GM20000 (cell line): ENCODE measurements at places on chromosomes 1 and 21.

GRCh38 chr1:42970143-42970542 is 11.5 kb upstream of the SLC2A1 start:
- DNase-seq = no peak

DNA sequence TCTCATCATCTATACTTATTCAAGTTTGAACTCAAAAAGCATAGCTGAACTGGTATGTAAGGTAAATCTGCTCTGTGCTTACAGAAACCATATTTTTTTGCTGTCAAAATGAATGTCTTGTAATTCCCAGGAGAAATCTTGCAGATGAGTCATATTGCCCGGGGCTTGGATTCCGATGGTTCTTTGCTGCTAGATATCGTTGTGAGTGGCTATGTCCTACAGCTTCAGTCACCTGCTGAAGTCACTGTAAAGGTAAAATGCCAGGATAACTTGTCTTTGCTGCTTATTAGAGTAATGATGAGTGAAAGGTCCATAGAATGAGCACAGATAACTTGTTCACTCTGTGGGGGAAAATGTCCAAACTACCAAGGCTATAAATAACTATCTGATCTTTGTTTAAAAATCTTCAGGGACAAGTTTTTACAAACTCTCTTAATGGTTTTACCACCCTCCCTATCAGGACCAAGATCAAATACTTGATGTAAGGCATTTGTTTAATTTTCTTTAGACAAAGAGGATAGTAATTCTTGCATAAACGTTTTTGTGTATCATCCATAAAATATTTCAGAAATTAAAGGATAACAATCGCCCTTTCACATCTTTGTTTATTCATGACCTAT is 222.3 kb downstream of the TPR start:
- DNase-seq = no peak

GRCh38 chr1:209062081-209062620 is 521.4 kb upstream of the CAMK1G start:
- no peak for DNase-seq

GRCh38 chr1:212860713-212861581 is 2.9 kb downstream of the FLVCR1 start:
- DNase-seq = no peak

DNA sequence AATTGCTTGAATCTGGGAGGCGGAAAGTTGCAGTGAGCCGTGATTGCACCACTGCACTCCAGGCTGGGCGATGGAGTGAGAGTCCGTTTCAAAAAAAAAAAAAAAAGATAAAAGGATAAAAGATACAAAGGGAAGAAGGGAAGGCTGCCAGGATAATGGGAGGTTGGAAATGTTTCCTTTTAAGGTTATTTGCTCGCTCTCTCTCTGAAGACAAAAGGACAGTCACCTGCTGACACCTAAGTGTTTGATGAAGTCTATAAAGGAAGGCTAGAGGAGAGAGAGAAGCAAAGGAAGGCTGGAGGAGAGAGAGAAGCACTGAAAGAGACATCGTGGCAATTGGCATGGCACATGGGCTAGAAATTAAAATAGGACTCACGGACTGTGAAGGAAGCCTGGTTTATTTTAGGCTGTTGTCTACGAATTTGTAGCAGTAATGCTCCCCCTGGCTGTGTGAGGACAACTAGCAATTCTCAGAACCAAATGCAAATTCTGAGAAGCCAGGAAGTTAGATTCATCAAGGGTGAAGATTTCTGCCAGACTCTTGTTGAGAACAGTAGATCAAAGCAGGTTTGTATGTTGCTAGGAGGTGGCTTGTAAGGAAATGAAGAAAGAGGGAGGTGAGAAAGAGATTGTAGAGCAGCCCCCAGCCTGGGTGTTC is 154.2 kb downstream of the ZP4 start:
- DNase-seq = no peak

- DNase-seq = no peak
Measured at GRCh38 chr1:17725084-17725719, 29.9 kb upstream of the ACTL8 start.

DNA sequence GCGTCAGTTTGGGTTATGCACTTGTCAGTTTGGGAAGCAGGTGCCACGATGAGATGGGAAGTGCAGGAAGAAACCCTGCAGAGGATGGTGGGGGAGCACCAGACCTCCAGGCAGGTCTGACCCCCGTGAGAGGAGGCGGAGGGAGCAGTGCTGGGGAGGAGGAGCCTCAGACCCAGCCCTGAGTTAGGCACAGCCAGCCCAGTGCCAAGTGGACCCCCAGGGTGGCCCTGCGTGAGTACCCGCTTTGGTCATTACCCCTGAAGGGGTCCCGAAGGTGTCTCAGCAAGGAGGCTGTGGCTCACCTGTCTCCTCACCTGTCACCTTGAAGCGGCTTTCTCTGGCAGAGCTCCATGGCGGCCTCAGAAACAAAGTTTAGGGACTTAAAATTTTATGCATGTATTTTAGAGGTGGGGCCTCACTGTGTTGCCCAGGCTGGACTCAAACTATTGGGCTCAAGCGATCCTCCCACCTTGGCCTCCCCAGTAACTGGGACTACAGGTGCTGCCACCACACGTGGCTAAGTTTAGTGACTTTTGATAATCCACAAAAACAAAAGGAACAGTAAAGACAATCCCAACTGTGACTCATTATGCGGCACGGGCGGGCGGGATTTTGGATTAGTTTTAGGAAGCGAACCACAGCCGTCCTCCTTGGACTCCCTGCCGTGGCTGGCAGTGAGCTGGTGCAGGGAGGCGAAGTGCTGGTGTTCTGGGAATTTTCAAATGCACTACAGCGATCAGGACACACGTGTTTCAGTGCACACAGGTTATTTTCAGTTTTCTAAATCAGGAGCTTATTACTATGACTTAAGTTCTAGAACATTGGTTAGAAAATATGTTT is 4.7 kb downstream of the AGPAT3 start:
- DNase-seq = no peak

DNA sequence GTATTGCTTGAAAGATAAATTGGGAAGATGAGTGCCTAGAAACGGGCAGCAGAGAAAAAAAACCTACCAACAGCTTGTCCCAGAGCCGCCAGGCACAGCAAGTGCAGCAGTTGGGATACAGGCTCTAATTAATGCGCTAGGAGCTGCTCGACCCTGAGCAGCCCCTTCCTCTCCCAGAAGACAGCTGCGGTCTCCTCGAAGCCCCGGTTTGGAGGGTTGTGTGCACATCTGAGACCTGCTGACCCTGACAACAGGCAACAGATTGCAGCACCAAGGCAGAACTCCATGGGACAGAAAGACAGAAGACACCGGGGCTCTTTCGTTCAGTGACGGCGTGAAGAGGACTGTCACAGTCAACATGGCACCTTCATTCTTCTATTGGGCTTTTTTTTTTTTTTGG is 101.4 kb downstream of the TSEN15 start:
- DNase-seq = no peak

DNA sequence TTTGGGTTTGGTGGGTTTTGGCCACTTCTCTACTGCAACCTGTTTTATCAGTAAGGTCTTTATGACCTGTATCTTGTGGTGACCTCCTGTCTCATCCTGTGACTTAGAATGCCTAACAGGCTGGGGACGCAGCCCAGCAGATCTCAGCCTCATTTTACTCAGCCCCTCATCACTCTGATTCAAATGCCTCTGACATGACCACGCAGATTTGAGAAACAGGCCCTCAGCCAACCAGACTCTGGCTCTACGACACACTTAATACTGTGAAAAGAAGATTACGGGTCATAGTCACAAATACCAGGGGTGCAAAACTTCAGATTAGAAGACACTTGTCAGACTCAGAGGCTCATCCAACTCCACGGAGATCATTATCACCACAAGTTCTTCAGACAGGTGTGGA is 28.3 kb upstream of the KIF26B start:
- no peak for DNase-seq

- no peak for DNase-seq
Measured at GRCh38 chr1:46065405-46065804, 67.0 kb downstream of the PIK3R3 start.

DNA sequence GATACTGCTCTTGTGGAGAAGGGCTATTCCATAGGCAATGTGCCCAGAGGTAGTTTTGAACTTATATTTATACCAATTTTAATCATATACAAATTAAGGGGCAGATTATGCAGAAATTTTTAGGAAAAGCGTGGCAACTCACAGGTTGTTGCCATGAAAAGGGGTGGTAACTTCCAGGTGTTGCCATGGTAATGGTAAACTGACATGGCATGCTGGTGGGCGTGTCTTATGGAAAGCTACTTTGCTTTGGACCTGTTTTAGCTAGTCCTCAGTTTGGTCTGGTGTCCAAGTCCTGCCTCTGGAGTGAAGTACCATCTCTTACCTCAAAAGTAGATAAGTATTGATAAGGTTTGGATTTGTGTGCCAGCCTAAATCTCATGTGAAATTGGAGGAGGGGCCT is 7.9 kb upstream of the IL23R start:
- no peak for DNase-seq

DNA sequence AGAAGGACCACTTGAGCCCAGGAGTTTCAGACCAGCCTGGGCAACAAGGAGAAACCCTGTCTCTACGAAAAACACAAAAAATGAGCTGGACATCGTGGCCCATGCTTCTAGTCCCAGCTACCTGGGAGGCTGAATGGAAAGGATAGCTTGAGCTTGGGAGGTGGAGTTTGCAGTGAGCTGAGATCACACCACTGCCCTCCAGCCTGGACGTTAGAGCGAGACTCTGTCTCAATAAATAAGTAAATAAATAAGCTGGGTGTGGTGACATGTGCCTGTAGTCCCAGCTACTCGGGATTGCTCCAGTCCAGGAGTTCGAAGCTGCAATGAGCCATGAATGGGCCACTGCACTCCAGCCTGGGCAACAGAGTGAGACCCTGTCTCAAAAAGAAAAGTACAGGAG is 3.6 kb downstream of the AKR1A1 start:
- no peak for DNase-seq

GRCh38 chr1:44249543-44249942 is 36.3 kb downstream of the DMAP1 start:
- DNase-seq = no peak

GRCh38 chr1:203381151-203381751 is 30.3 kb upstream of the FMOD start:
- DNase-seq = peak; percentile 53

- DNase-seq = no peak
Measured at GRCh38 chr1:63487336-63488065, 35.5 kb downstream of the ITGB3BP start.

DNA sequence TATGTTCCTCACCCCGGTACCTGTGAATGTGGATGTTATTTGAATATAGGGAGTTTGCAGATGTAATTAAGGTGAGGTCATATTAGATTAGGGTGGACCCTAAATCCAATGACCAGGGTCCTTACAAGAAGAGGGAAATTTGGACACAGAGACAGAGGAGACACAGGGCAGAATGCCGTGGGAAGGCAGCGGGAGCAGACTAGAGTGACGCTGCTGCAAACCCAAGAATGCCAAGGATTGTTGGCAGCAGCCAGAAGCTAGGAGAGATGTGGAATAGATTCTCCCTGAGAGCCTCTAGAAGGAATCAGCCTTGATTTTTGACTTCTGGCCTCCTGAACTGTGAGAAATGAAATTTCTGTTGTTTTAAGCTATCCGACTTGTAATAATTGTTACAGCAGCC is 53.6 kb downstream of the SPATA46 start:
- no peak for DNase-seq

GRCh38 chr1:156941675-156942074 is 21.2 kb downstream of the LRRC71 start:
- no peak for DNase-seq

DNA sequence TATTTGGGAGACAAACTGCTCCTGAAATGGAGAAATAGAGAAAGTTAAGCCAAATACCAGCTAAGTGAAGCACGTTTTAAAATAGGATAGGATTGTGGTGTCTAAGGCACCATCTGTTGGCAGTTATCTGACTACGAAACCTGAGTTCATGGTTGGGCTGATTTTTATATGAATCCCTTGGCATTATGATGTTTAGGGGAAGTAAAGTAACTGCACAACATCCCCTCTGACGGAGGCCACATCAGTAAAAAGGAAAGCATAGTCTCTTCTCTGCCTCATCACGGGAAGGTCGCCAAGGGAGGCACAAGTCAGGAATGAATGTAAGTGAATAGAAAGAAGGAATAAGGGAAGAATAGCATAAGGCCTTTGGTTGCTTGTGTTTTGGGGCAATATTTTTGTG is 128.0 kb downstream of the PRRX1 start:
- DNase-seq = no peak

- no peak for DNase-seq
Measured at GRCh38 chr1:201639391-201639790, 100.5 kb downstream of the NAV1 start.

DNA sequence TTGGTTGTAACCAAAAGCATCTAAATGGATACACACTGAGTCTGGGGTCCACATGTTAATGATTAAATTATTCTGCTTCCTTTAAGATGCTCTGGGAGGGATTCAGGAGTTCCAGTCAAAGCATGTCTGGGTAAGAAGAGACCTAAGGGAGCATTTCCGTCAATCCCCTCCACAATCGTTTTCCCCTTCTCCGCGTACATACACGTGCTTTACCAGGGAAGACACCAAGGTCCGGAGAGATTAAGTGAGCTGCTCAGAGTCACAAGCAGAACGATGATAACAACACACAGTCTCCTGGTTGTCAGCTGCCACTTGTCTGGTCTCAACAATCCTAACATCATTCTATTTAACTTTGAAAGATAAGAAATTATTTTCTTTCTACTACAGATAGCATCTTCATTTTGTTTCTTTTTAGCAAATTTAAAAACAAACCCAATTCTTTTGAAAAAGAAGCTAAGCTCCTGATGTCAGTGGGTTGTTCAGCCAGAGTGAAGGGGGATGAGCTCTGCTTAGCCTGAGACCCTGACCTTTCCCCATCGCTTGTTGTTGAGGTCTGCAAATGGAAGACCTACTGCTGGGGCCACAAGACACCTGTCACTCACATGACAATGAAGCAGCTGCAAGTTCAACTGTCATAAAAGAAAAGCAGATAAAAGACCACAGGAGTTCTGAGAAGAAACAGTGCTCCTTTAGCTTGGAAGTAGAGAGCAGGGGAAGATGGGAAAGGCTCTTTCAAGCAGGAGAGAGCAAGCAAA is 4.5 kb downstream of the PAFAH2 start:
- DNase-seq = no peak

- DNase-seq = no peak
Measured at GRCh38 chr1:230814949-230815692, 53.2 kb downstream of the C1orf198 start.

GRCh38 chr1:91730801-91731732 is 154.9 kb downstream of the TGFBR3 start:
- DNase-seq = no peak

GRCh38 chr1:42788021-42788420 is 3.2 kb downstream of the TMEM269 start:
- no peak for DNase-seq

- DNase-seq = no peak
Measured at GRCh38 chr1:54350360-54350759, 55.8 kb downstream of the SSBP3 start.

- no peak for DNase-seq
Measured at GRCh38 chr1:29499104-29499650, 262.9 kb downstream of the PTPRU start.

GRCh38 chr1:89896105-89896942 is 75.5 kb downstream of the LRRC8D start:
- DNase-seq = no peak

GRCh38 chr1:196723325-196724185 is 51.1 kb upstream of the CFHR3 start:
- peak; percentile 32 for DNase-seq

- no peak for DNase-seq
Measured at GRCh38 chr21:44552136-44552535, 831 bp upstream of the KRTAP10-2 start.
